ENCODE measurements at places on chromosomes 16 and 17. TPM values are rescaled to one million over a fixed set of nuclear protein-coding genes. Genes with fewer than 3 reads are reported as not detected.

- peaks cover 14% of the 10 kb centered on the region for H3K4me1 ChIP-seq
- no peak for DNase-seq
- no peak overlapping the region for H3K27ac ChIP-seq
- peaks cover 2% of the 10 kb centered on the region for H3K27me3 ChIP-seq
These were observed 383.8 kb upstream of the PSMD7 start for GRCh38 chr16:73912850-73913249.

DNA sequence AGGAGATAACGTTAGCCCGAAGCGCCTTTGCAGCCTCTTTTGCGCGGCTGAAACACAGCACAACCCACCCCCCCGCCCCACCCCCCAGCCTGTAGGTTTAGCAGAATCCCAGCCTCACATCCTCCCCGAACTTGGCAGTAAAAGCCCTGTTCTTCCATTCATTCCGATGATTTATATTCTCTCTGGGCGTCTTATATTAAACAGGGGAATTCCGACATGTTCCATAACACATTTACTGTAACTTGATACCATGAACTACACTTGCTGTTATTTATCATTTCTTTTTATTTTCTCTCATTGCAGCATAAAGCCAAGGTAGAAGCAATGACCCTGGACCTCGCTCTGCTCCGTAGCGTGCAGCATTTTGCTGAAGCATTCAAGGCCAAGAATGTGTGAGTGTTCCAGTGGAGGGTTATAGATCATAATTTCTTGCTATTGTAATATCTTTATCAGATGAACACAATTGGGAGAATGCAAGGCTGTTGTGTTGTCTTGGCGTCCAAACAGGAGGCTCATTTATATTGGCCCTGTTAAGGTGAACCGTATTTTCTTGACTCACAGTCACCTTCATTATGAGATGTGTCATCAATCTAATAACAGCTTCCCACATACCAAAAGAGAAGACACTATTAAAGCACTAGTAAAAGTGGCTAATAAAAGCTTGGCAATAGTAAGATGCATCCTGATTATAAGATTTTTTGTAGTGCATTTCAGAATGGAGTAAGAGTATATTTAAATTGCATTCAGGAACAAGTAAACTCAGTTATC lies 287.3 kb downstream of the WWOX start:
- DNase-seq, result no peak
- H3K27ac ChIP-seq, result no peak overlapping the region
- H3K27me3 ChIP-seq, result no peaks in the 10 kb centered on the region
- no peak overlapping the region for H3K4me3 ChIP-seq
- no peaks in the 10 kb centered on the region for H3K36me3 ChIP-seq

GRCh38 chr16:529012-529575 lies 1.6 kb downstream of the CAPN15 start:
- H3K27ac ChIP-seq, result peak overlapping the region; percentile 96
- H3K4me1 ChIP-seq, result peaks cover 49% of the 10 kb centered on the region
- H3K4me3 ChIP-seq, result peak overlapping the region; percentile 57
- no peak for DNase-seq
- no peaks in the 10 kb centered on the region for H3K27me3 ChIP-seq

- H3K4me1 ChIP-seq, result no peaks in the 10 kb centered on the region
- no peaks in the 10 kb centered on the region for H3K27me3 ChIP-seq
- no peak overlapping the region for H3K4me3 ChIP-seq
- H3K36me3 ChIP-seq, result no peaks in the 10 kb centered on the region
These were observed 45.8 kb downstream of the WDR45B start for GRCh38 chr17:82602487-82602886.

DNA sequence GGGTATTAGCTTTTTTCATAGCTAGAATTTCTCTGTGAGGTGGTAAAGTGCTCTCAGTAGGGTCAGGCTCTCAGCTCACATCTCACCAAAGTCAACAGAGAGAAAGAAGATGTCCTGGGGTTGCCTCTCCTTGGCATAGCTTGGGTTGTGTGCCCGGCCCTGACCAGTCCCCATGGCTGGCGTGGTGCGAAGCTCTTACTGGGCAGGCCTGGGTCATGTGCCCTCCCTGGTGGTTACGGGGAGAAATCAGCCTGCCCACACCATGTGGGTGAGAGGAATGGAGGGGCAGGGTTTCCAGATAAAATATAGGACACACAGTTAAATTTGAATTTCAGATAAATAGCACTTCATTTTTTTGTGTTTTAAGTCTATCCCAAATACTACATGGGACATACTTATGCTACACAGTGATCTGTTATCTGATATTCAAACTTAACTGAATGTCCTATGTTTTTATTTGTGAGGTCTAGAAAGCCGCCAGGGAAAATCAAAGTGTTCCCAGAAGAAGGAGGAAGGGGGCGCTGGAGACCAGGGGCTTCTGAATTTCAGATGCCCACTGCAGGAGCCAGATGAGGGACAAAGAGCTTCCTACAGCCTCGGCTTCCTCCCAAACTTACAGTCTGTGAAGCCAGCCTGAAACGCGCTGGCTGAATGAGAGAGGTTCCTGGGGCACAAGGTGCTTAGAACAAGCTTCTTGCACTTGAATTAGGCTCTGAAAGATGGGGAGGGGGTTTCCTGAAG lies 45.4 kb downstream of the NKD1 start:
- H3K4me1 ChIP-seq, result peaks cover 3% of the 10 kb centered on the region
- no peaks in the 10 kb centered on the region for H3K27me3 ChIP-seq
- DNase-seq, result no peak
- no peak overlapping the region for H3K27ac ChIP-seq

DNA sequence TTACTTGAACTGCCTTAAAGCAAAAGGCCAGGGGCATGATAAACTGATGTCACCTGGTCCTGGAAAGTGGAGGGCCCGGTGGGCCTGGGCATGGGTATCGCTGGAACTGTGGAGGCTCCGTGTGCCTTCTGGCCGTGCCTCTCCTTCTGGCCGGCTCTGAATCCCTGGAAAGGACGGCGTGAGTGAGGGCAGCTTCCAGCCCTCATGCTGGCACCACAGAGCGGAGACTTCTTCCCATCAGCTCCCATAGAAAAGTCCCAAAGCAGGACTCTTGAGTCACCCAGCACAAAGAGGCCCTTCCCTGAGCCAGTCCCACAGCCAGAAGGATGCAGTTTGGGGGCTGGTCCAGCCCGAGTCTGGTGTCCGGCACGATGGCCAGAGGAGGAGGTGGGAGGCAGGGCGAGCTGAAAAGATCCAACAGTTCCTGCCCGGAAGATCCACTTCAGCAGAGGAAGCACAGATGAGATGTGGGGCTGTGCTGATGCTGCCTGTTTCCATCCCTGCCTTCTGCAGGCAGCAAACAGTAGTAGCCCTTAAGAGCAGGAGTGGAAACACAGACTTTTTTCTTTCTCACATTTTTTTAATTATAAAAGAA lies 7.8 kb downstream of the GAA start:
- no peaks in the 10 kb centered on the region for H3K36me3 ChIP-seq
- no peak overlapping the region for H3K27ac ChIP-seq
- H3K4me1 ChIP-seq, result no peaks in the 10 kb centered on the region
- H3K27me3 ChIP-seq, result no peaks in the 10 kb centered on the region
- DNase-seq, result peak; percentile 2

DNA sequence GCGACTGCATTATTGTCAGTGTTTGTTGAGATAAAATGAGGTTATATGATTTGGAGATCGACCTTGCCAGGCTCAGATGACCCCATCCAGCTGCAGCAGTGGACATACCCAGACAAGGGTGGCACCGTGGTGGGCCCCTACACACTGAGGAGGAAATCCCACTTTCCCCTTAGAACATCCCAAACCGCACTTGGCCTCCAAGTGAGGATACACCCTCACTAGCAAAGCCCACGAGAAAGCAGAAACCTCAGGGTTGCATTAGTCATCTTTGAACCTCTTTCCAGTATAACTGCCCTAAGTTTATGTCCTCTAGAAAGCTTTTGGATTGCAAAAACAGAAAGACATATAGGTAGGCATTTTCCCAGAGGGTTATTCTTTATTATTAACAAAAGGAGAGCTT lies 101.5 kb downstream of the CLEC16A start:
- peak overlapping the region; percentile 84 for H3K27ac ChIP-seq
- H3K36me3 ChIP-seq, result no peaks in the 10 kb centered on the region
- no peaks in the 10 kb centered on the region for H3K27me3 ChIP-seq
- peaks cover 33% of the 10 kb centered on the region for H3K4me1 ChIP-seq

- no peak overlapping the region for H3K27ac ChIP-seq
- no peak for DNase-seq
- peaks cover 4% of the 10 kb centered on the region for H3K27me3 ChIP-seq
- H3K36me3 ChIP-seq, result no peaks in the 10 kb centered on the region
These were observed 2.9 kb upstream of the EPX start for GRCh38 chr17:58189436-58190146.

DNA sequence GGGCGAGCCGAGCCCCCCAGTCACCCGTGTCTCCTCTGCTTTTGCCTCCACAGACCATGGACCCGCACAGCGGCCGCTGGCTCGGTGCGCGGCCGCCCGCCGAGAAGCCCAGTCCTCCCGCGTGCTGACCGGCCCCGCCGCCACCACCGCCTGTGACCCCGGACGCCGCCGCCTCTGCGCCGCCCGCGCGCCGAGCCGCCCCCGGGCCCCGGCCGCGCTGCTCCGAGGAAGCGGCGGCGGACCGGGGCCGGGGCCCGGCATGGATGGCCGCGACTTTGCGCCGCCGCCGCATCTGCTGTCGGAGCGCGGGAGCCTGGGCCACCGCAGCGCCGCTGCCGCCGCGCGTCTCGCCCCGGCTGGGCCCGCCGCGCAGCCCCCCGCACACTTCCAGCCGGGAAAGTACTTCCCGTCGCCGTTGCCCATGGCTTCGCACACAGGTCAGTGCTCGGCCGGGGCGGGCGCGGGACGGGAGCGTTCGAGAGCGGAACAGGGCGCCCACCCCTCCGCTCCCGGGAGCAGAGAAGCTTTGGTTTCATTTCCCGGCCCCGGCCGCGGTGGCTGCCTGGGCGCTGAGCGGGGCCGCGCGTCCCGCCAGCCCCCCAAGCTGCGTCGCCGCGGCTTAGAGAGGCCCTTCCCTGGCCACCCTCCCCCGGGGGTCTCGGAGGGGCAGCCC lies 4.4 kb downstream of the BAHCC1 start:
- peak overlapping the region; percentile 93 for H3K27ac ChIP-seq
- no peak for DNase-seq
- H3K36me3 ChIP-seq, result no peaks in the 10 kb centered on the region
- peaks cover 47% of the 10 kb centered on the region for H3K4me1 ChIP-seq

DNA sequence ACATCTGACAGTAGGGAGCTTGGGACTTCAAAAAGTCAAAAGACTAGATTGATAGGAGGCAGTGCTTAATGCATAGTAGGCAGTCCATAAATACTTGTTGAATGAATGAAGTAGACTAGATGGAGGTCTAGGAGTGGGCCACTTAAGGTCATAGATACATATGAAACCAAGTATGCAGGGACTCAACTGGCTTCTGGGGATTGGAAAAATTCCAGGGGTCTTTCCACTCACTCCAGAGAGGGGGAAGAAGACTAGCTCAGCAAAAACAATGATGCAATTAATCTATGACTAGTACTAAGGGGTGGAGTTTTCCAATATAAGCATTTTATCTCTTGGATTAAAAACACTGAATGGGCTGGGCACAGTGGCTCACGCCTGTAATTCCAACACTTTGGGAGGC lies 298.3 kb upstream of the XYLT1 start:
- H3K36me3 ChIP-seq, result no peaks in the 10 kb centered on the region
- no peak for DNase-seq
- no peaks in the 10 kb centered on the region for H3K27me3 ChIP-seq
- no peaks in the 10 kb centered on the region for H3K4me1 ChIP-seq
- no peak overlapping the region for H3K27ac ChIP-seq
- H3K4me3 ChIP-seq, result no peak overlapping the region

- H3K4me3 ChIP-seq, result no peak overlapping the region
- H3K36me3 ChIP-seq, result no peaks in the 10 kb centered on the region
- DNase-seq, result no peak
- peak overlapping the region; percentile 62 for H3K27ac ChIP-seq
These were observed 213.1 kb downstream of the SEC14L1 start for GRCh38 chr17:77353684-77354419.

DNA sequence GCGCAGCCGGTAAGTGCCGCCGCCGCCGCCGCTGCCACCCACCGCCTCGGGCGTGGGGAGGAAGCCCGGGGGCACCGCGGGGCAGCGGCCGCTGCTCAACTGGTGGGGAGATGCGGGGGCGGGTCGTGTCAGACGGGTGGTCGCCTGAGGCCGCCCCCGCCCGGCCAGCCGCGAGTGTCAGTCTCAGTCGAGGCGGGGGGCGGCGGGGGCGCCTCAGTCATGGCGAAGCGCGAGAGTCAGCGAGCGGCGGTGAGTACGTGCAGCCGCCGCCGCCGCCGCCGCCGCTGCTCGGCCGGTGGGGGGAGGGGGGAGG lies 76.2 kb downstream of the CHD9 start:
- H3K36me3 ChIP-seq, result no peaks in the 10 kb centered on the region
- H3K27me3 ChIP-seq, result no peaks in the 10 kb centered on the region
- H3K4me1 ChIP-seq, result peaks cover 24% of the 10 kb centered on the region
- peak overlapping the region; percentile 100 for H3K27ac ChIP-seq
- peak overlapping the region; percentile 86 for H3K4me3 ChIP-seq

DNA sequence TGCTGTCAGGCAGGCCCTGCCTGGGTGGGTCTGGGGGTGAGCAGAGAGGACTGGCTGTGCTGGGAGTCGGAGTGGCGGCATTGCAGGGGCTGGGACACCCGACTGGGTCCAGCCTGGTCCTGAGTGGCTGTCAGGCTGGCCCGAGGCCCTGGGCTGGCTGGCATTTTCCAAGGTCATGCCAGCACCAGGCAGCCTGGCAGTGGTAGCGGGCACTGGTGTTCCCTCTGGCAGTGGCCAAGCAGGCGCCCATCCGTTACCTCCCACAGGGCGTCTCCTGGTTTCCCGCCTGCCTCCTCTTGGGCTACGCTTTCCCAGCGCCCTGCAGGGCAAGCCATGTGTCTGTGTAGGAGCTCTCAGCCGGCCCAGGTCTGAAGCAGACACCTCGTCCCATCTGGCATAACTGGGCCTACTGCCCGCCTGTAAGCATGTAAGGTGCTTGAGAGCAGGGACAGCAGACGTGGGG lies 5.7 kb upstream of the PKMYT1 start:
- H3K27me3 ChIP-seq, result no peaks in the 10 kb centered on the region
- H3K4me1 ChIP-seq, result peaks cover 12% of the 10 kb centered on the region
- no peak overlapping the region for H3K27ac ChIP-seq
- H3K36me3 ChIP-seq, result no peaks in the 10 kb centered on the region
- H3K4me3 ChIP-seq, result no peak overlapping the region

DNA sequence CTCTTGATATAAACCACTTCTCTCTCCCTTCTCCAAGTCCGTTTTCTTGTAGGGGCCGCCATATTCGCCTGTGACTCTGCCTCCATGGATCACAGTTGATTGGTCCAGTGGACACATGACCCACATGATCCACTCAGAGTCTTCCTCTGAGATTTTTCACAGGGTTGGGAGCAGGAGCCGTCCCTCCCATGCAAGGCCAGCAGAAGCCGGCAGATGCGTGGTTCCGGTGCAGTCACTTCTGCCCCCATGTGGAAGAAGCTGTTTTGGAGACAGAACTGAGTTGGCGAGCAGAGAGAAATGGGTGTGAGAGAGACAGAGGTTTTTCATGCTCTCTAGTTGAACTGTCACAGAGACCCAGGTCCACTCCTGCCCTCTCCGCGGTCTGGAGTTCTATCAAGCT lies 83.3 kb downstream of the C16orf95 start:
- H3K36me3 ChIP-seq, result no peaks in the 10 kb centered on the region
- no peak overlapping the region for H3K27ac ChIP-seq
- H3K4me3 ChIP-seq, result no peak overlapping the region
- H3K27me3 ChIP-seq, result no peaks in the 10 kb centered on the region
- no peaks in the 10 kb centered on the region for H3K4me1 ChIP-seq
- no peak for DNase-seq

- H3K27ac ChIP-seq, result peak overlapping the region; percentile 94
- DNase-seq, result peak; percentile 89
- peaks cover 38% of the 10 kb centered on the region for H3K4me1 ChIP-seq
- H3K4me3 ChIP-seq, result no peak overlapping the region
- no peaks in the 10 kb centered on the region for H3K36me3 ChIP-seq
These were observed 474.4 kb downstream of the SLC39A11 start for GRCh38 chr17:72618001-72618509.

The ZP2 gene
- total RNA-seq, result 0.20 TPM

The SLC16A11 gene
- 0.93 TPM for total RNA-seq

The C16orf54 gene
- not detected for total RNA-seq

The BAHCC1 gene
- 6.6 TPM for total RNA-seq

The SLC22A31 gene
- total RNA-seq, result 1.6 TPM

The PDILT gene
- total RNA-seq, result not detected

The CDIPT gene
- total RNA-seq, result 97.1 TPM

The FZD2 gene
- total RNA-seq, result 22.9 TPM
